ENCODE measurements at places on chromosomes 5 and 9.

- DNase-seq = no peak
Observed at GRCh38 chr9:99828417-99829176, 6.9 kb downstream of the NR4A3 start.

DNA sequence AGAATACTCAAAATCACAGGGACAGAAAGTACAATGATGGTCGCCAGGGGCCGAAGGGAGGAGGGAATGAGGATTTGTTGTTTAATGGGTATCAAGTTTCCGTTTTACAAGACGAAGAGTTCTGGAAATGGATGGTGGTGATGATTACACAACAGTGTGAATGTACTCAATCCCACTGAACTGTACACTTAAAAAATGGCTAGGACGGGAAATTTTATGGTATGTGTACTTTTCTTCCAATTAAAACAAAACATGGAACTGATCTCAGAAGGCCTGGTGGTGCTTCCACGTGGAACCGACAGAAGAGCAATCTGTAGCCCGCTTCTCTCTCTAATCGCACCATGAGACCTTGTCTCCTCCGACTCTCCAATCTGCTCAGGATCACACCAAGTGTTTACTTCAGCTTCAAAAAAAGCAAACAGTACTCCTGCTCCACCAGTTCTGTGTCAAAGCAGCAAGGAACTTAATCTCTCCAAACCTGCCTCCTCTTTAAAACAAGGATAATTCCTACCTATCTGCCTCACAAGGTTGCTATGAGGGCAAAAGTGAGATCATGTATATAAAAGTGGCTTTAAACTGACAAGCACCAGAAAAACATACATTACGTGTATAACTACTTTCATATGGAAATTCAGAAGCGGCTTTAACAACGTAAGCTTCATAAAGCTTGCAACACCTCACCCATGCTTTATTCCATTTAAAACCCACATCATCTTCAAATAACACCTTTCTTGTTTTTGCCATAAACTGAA lies 2.1 kb downstream of the ECPAS start:
- no peak for DNase-seq

DNA sequence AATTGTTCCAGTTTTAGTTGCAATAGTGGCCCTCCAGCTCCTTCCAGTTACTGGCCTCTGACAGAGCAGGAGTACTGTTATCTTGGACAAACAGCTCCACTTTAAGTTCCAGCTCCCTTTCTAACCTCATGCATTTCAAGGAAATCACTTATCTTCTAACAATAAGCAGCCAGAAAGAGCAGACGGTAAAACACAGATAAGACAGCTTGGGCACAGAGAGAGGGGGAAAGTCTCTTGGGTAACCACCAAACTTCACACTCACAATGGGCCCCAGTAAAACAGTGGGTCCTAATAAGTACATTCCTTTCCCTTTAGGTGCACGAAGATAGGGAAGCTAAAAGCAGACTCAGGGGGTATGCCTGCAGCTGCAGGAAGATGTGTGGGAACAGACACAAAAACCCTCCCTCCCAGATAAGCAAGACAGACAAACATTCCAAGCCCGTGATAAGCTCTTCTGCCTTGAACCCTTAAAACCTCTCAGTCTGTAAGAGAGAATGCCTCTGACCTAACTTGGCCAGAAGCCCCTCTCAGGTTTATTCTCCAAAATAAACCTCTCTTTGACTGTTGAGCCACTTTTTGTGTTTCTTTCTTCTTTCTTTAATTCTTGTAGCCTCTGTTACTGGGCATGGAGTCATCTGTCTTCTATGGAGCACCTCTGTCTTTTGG lies 30.8 kb downstream of the OR1J1 start:
- no peak for DNase-seq

- DNase-seq = no peak
Observed at GRCh38 chr5:60366489-60366888, 333.5 kb downstream of the DEPDC1B start.

DNA sequence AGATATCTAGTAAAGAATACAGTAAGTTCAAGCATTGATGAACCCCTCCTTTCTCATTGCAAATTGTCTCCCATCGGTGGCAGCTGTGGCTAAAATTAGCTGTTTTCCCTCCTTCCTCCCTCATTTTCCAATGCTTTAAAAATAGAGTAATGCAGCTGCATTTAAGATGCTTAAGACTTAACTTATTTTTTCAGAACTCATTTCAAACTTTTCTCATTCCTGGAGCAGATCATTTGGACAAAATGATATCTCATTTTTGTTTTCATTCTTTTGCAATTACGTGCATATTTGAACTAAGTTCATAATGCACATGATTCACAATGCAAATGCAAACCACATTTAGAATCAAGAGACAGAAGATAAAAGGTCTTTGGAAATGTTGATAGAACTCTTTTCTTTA lies 14.6 kb downstream of the HSPB3 start:
- DNase-seq = no peak

DNA sequence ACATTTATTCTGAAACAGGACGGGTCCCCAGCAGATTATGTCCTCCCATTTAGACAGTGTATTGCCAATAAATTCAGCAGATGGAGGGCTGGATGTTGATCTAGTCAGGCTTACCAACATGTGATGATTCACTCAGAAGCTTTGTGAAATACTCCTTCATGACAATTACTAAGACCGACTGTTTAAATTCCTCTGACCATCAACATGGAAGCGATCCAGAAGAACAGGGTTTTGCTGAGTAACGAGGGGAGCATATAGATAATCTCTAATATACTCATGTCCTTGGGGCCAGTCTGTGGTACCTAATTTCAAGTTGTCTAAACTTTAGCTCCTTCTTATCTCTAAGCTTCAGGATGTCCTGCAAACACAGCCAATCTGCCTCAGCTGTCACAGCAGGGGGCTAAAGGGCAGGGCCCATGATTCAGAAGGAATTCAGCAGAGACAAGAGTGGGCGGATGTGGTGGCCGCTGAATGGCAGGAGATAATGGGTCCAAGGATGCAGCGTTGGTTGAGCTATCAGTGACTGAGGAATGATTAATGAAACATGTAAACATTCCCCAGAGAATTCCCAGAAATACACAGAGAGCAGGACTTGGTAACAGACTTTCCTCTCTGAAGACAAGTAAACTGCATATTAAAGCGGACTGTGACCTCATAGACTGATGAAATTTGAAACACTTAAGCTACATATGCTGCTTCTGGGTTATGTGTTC lies 109.4 kb downstream of the ANKRD55 start:
- DNase-seq = no peak
